ENCODE measurements at places on chromosomes 3 and 15.

- no peak for DNase-seq
These were observed 107.3 kb downstream of the RFTN1 start for GRCh38 chr3:16406166-16406565.

GRCh38 chr15:98385752-98386381 lies 262.5 kb upstream of the IGF1R start:
- DNase-seq = no peak

GRCh38 chr15:78244101-78244500 lies 9.7 kb upstream of the ACSBG1 start:
- no peak for DNase-seq

GRCh38 chr3:150409512-150410310 lies 1.6 kb downstream of the TSC22D2 start:
- DNase-seq = peak; percentile 60

- no peak for DNase-seq
These were observed 45.8 kb downstream of the DNAH1 start for GRCh38 chr3:52361898-52362297.

DNA sequence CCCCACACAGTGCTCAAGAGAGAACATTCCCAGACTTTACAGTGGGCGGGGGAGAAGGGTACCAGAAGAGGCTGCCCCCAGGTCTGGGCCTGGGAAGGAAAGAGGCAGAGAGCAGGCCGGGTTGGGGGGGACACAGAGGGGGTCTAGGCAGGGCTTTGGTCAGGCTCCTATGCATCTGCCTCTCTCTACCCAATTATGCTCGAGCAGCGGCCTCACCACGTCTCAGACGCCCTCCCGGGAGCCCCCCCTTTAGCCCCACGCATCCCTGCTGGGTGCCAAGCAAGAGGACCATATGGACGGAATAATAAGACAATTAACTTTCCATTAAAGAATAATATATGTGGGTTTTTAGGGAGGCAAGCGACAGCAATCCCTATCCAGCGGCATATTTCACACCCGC lies 32.8 kb downstream of the CACNA2D2 start:
- peak; percentile 36 for DNase-seq

DNA sequence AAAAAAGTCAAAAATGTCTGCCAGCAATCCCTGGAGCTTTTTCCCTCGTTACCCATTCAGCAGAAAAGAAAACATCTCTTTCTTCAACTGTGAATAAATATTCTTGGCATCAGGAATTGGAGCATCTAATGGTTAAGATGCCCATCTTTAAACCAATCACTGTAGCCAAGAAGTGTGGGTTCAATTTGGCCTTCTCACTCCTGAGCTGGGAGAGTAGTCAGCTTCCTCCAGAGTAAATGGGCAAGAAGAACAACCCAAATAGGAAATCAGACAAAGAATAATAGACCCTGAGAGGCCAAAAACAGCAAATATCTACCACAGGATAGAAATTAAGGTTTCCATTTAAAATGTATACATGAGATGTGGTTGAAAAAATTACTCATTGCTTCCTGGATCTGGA lies 508.0 kb upstream of the MDFIC2 start:
- DNase-seq = no peak

DNA sequence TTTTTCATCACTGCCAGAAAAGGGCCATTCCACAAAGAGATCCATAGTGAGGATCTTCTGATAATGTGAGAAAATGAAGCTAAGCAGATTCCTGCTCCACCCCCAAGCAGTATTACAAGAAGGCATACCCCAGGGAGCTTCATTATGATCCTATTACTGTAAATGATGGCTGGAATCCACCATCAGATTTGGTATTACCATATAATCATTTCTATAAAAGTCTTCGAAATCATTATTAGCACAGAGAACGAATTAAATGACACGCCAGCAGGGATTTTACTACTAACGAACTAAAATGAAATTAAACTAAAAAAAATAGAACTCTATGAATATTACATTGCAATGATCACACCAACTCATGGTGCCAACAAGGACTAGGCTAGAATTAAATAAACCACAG lies 24.4 kb downstream of the TRIM42 start:
- no peak for DNase-seq

DNA sequence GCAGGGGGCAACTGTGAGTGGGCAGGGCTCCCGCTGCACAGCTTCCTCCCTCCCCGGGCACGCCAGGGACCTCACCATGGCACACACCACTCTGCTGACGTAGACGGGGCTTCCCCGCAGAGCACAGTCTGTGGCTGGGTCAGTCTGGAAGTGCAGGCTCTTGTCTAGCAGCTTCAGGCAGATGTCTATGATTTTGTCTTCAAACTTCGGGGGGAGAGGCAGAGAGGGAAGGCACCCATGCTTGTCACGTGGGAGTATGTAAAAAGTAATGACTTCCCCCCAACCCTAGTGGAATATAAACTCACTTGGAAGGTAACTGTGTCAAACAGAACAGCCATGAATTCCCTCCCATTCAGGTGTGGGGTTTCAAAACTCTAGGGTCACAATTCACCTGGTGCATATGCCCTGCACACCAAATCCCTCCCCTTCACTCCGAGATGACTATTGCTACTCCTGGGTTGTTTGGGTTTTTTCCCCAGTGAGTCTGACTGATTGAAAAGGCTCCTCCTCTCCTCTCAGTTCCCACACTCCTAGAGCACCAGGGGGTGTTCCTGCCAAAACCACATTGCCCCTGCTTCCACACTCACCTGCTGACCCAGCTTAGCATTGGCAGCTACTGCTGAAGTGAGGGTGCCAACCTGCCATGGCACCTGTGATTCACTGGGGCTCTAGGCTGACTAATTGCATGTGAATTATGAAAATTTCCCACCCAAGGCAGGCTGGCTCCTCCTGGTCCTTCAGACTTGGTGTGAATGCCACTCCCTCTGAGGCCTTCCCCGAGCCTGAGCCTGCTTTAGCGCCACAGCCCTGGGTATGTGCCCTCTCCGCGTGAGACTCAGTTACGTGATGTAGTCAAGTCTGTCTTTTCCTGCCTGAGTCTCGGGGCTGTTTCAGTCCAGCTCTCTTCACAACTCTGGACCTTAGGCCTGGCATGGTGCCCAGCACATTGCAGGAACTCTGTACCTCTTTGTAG lies 13.0 kb downstream of the TGM5 start:
- no peak for DNase-seq

DNA sequence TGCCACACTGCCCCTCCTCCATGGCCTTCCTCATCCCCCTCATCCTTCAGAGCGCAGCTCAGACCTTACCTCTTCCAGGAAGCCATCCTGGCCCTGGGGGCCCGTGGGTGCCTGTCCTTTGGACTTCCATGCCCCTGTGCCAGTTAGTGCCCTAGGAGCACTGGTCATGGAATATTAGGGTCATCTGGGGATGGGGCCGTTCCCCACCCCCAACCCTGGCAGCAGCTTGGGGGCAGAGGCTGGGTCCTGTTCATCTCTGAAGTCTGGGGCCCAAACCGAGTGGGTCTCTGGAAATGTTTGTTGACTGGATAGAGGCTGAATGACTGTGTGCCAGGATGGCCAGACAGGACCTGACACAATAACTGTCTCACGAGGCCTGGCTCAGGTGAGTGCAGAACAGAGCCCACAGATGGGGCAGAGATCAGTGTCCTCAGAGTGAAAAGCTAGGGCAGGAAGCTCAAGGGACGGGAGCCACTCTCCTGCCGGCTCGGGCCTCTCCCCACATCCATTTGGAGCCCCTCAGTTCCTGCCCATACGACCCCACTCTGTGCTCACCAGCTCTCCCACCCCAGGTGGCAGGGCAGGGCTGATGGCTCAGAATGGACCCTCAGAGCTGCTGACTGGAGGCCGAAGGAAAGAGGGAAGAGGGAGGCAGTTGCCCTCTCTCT lies 62.5 kb downstream of the TLE3 start:
- no peak for DNase-seq

- DNase-seq = no peak
These were observed 5.7 kb downstream of the FILIP1L start for GRCh38 chr3:100108464-100109079.

DNA sequence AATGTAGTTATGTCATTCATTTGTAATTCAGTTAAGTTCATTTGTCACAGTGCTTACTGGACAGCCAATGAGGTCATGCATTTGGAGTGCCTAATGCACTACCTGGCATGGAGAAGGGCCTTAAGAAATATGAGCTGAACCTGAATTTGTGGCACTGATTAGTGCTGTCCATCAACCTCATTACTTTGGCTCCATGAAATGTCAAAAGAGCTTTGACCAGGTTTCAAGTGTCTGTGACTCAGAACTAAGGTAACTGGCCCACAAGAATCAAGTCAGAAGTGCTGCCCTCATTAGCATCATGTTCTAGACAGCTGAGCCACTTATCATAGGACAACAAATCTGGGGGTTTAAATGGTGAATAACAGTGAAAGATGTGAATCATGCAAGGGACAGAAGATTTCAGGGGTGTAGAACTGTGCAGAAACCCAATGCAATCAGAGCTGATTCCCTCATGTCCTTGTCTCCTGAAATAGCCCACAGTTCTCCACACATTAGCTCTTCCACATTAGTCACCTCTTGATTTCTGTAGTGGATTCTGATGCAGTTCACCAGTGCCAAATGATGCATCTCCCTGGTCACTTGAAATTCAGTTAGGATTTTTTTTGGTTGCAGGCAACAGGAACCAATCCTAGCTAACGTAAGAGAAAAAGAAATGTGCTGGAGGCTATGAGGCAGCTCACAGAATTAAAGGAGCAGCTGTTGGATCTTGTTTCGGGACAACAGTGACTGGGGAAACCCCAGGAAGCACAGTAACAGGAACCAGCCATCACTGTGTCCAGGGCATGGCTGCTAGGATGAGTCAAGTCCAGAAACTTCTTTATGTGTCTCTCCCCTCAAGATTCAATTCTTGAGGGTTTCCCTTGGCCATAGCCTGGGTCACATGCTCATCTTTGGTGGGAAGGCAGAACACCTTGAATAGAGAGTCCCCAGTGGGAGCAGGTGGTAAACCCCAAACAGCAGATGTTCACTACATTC lies 38.7 kb downstream of the CHST2 start:
- no peak for DNase-seq

DNA sequence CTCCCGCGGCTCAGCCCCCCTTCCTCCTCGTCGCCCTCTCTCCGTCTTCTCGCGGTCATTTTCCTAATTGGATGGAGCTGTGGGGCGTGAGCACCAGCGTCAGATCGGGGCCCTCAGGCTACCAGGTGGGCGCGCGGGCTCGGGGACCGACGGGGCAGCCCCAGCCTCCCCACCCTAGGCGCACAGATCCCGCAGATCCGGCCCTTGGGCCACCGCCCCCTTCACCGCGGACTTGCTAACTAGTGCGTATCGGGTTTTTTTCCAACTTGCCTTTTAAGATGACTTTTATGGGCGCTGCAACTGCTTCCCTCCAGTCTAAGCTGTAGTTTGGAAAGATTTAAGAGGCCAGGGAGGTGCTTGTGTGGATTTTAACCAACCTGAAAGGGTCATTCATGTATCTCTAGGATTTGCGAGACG lies 1.3 kb downstream of the ZNF710 start:
- DNase-seq = peak; percentile 42

DNA sequence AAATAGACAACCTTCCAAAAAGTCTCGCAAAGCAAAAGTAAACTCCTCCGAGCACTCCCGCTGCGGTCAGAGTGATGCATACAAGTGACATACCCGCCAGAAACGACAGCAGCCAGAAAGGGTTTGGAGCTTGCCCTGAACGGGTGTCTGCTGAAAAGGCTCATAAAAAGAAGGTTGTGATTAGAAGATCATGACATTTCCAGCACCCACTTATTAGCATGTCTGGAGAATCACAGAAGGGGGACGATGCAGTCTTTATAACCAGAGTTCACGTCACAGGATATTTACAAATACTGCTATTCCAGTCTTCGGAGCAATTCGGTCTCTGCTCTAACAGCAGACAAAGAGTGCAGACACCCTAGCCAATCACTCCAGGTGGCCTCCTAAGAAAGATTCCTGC lies 59.1 kb upstream of the FRMD4B start:
- DNase-seq = no peak

- DNase-seq = no peak
These were observed 39.2 kb upstream of the BCL2A1 start for GRCh38 chr15:80010131-80010673.

- DNase-seq = no peak
These were observed 132.6 kb upstream of the MEF2A start for GRCh38 chr15:99433026-99433756.

DNA sequence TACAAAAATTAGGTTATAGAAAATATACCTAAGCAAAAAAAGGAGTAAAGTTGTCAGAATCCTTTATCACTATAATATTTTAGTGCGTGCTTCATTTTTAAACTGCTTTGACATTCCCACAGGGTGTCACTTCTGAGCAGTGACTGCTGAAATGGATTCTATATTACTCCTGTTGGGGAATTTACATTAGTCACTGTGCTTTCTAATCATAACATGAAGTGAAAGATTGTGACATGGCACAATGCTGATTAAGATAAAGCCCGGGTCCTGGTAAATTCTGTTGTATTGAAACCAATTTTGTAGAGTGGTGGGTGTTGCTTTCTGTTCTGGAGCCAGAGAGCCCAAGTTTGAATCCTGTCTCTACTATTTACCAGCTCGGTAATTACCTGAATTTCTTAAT lies 36.4 kb upstream of the EHHADH start:
- no peak for DNase-seq

DNA sequence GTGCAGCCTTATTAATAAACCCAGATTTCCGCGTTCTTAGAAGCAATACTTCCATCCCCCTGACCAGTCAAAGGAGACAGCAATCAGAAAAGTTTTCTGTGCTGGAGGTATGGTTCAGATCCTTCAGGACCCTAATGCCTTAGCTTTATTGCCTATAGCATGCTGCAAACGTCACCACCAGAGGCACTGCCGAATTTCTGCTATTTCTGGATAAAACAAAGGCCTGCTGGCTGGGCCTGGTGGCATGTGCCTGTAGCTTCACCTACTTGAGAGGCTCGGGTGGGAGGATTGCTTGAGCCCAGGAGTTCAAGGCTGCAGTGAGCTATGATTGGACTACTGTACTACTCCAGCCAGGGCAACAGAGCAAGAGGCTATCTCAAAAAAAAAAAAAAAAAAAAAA lies 407.2 kb downstream of the FOXP1 start:
- no peak for DNase-seq
